ENCODE measurements at places on chromosomes 3 and 15.
A peak's percentile ranks its signal among the peaks of the same experiment; 100 is the strongest.

- peak; percentile 93 for DNase-seq
These were observed at the start of gene PLSCR2 for GRCh38 chr3:146469150-146470017. PLSCR2 (minus strand) TSS chr3:146469561; CDS start chr3:146459904, 9,657 bp downstream.

- DNase-seq = no peak
These were observed 1173.1 kb downstream of the NSUN3 start for GRCh38 chr3:95235916-95236315.

- DNase-seq = no peak
These were observed 9.4 kb upstream of the MED12L start for GRCh38 chr3:151075869-151076562.

DNA sequence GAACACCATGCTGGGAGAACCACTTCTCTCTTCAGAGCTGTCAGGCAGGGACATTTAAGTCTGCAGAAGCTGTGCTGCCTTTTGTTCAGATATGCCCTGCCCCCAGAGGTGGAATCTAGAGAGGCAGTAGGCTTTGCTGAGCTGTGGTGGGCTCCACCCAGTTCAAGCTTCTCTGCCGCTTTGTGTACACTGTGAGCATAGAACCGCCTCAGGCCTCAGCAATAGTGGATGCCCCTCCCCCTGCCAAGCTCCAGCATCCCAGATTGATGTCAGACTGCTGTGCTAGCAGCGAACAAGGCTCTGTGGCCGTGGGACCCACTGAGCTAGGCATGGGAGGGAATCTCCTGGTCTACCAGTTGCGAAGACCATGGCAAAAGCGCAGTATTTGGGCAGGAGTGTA lies 121.6 kb downstream of the NFKBIZ start:
- DNase-seq = no peak

GRCh38 chr15:59236394-59236793 lies 29.8 kb downstream of the LDHAL6B start:
- no peak for DNase-seq

- no peak for DNase-seq
These were observed 123.1 kb upstream of the UMPS start for GRCh38 chr3:124607163-124607562.

DNA sequence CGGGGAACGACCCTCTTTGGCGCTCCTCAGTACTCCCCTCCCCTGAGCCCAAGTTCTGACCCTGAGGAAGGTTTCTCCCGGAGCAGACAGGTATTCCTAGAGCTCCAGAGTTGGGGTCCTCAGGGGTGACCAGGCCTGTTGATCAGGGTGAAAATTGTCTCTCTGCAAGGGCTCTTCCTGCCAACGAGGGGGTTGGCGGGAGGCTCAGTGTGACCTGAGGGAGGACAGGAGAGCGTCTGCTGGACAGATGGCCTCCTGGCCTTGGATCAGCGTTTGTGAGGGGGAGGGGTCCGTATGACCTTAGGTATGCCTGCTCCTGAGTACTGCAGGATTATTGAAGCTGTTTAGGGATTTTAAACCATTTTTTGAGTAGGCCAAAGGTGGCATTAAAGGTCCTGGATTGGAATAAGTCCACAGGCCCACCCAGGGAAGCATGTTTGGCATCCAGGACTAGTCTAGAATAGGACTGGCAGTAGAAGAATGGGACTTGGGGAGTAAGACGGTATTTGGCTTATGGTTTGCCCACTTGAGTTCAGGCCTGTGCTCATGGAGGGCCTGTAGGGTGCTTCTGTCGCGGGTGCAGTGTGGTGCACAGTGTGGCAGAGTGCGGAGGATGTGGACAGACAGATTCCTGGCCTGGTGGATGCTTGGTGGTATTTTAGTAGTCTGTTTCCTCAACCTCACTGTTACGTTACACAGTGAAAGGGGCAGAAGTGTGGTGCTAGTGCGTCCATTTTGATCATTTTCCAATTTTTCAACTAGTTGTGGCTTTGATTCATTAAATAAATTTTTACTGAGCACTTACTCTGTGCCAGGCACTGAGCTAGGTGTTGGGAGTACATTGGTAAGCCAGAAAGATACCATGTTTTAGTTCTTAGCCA lies 959 bp downstream of the ZNF592 start:
- DNase-seq = peak; percentile 30

GRCh38 chr3:57820479-57820878 lies 64.4 kb downstream of the SLMAP start:
- DNase-seq = no peak

DNA sequence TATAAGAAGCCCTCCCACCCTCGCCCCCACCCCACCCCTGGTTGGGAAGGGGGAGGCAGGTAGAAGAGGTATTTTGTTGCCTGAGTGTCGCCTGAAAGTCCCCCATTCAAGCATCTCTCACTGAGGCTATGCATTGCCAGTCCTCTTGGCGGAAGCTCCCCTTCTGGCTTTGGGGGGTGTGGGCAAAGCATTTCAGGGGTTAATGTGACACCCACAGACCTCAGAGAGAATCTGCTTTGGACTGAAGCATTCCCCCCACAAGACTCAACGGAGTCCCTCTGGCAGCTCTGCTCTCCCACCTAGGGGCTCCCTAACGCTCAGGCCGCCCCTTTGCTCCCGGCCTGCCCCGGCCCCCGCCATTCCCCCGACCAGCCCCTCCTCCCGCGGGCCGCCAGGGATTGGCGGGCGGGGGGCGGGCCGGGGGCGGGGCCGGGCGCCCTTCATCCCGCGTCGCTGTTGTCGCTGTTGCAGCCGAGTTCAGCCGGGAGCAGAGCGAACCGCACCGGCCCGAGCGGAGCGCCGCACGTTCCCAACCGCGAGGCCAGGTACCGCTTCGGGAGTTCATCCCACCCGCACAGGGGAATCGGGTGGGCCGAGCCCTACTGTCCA lies at the start of gene SLC38A3:
Gene SLC38A3, plus strand, starts transcription at position 468 of the 609 bp plus-strand sequence. CDS start 8,929 bp downstream, outside the sequence.
- peak; percentile 46 for DNase-seq

DNA sequence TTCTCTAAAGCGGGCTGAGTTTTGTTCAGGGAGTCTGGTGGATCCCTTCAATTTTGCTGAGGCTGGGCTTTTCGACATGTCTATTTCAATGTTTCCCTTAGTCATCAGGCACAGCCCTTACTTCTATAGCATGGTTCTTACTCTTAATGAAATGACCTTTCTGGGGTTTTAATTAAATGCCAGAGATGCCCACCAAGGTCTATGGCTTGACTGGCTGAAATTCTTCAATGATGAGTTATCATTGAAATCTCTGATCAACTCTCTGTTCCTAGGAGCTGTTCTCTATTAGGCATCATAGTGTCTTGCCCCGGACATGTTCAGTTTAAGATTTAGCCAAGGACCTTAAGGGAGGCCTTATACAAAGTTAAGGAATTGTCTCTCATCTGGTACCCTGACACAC lies 33.4 kb upstream of the KBTBD12 start:
- no peak for DNase-seq

DNA sequence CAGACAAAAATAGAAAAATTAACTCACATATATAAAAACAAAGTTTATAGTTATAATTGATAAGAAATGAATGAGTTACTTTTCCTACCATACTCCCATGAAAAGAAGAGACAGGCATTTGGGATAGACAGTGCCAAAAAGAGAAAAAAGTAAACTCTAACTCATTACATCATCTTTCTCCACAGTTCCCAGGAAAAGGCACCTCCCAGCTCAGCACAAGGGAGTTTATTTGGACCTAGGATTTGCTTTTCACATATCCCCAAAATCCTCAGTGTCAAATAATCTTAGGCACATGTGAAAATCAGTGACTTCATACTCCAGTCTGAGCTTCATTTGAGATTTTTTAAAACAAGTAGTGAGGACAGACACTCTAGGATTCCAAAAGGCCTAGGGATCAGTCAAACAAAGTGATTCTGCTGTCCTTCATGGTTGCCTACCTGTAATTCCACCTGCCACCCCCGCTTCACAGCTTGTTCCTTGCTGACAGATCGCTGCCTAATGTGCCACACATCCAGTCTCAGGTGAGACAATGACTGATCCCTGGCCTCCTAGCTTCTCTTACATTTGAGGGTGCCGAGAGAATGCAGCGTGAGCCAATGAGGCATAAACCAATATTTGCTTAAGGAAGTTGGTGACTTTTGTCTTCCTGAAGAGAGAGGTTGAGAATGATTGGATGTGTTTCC lies 573.7 kb downstream of the TBL1XR1 start:
- DNase-seq = no peak

- DNase-seq = no peak
These were observed 18.3 kb downstream of the NOX5 start for GRCh38 chr15:69032703-69033373.

DNA sequence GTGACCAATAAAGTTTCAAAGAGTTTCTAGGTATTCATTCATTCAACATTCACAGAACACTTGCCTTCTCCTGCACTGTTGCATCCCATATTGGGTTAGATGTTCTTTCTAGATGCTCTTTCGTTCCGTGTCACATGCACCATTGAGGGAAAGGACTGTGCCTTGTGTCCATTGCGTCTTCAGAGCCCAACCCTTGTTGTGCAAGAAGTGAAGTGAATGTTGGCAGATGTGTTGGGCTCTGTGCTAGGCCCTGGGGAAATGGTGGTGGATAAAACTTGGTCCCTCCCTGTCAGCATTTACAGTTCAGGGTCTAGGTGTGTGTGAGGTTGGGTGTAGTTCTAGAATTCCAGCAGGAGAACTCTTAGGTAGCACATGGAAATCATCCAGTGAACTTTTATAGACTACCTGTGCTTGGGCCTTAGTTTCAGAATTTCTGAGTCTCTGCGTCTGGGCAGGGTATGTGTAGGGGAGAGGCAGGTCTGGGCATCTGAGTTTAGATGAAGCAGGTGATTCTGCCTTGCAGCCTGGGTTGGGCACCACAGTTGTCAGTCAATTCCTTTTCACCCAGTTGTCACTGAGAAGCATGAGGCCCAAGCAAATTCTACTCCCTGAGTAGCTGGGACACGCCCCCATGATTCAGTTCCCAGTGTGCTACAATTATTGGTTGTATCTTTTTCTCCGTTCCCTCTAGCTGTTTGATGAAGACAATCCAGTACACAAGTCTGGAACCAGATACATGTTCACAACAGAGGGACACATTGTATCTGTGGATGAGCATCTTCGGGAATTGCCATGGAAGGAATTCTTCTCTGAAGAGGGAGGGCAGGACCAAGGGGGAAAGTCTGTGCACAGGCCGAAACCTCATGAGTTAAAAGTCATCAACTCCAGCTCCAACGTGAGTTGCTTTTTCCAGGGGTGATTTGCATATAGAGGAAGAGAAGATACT lies 25.4 kb downstream of the EDEM1 start:
- DNase-seq = no peak

- no peak for DNase-seq
These were observed 230.3 kb upstream of the TBL1XR1 start for GRCh38 chr3:177427540-177427939.

DNA sequence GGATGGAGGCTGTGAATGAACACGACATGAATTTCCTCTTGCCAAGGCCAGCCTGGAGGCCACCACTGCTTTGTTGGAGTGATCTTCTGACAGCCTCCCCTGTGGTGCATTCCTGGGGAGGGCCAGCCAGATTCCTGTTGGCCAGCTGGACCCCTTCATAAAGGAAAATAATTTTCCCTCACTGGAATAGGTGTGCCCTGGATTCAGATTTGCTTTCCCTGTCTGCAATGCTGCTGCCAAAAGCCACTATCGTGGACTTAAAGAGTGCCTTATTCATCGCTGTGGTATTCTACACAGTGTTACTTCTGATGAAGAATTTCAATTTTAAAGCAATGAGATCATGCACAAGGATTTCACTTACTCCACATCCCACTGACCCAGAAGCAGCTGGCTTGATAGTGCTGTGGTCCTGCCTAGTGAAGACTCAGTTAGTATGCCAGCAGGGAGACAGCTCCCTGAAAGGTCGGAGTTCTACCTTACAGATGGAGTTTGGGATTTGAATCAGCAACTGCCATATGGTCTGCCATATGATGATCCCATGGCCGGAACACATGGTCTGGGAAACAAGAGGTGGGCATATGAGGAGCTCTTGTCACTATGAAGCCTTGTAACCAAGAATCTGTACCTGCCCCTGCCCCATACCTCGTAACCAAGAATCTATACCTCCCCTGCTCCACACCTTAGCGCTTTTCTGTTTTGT lies 145.2 kb downstream of the KLF13 start:
- no peak for DNase-seq

- no peak for DNase-seq
These were observed 51.5 kb downstream of the PGPEP1L start for GRCh38 chr15:98955961-98956723.

DNA sequence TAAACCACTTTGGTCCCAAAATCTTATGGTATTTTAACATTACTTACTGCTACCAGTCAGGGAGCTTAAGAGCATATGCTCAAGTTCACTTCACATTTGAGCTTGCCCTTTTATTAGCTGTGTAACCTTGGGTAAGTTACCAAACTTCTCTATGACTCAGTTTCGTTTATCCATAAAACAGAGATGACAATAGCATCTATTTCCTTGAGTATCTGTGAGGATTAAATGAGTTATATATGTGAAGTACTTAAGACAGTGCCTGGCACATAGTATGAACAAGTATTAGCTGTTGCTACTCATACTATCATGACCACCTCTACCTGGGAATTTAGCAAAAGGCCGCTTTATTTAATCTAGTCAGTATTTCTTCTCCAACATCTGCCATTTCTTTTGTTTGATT lies 5.9 kb downstream of the ATOSA start:
- DNase-seq = no peak

DNA sequence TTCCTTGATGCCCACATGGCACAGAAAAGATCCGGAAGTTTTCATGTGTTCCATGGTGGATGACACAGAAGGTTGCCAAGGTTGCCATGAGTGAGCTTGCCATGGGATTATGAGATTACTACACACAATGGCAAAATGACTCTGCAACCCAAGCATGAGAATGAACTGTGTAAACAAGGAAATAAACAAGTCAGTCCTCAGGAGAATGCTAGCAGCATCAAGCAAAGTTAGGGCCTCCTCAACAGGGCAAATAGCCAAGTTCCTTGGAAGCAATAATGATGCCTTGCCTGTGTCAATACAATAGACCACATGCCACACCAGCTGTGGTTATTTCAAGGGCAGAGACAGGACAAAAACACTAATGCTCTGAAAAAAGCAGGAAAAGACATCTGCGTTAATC lies 41.8 kb downstream of the AQR start:
- DNase-seq = no peak

DNA sequence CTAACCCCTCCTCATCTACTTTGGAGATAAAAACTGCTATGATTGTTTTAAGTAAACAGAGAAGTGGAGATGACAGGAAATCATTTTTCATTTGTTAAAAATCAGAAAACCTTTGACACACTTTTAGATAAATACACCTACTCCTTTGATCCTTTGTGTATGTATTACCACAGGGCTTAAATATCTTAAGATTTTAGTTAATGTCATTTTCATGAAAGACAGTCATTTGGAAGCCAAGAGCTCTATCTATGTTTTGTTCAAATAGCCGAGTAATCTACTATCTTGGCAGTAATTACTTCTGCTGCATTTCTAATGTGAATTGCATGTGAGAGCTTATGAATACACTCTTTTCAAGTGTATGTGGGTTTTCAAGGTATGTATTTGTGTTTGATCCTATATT lies 2.0 kb downstream of the ARPP21 start:
- no peak for DNase-seq

DNA sequence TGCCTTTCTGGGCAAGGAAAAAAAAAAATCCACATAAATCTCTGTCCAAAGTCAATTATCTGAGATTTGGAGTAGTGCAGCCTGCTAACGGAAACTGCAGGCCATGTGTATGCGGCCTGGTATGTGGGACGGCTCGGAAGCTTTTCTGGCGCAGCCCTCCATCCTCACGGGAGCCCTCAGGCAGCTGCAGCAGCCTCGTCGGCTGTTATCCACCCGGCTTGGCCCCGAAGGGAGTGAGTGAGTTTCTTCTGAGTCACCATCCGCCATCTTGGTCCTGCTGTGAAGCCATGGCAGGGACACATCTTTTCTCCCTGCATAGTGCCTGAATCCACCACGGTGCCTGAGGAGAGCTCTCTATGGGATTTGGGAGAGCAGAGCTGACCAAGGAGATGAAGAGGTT lies 62.8 kb downstream of the POLR2M start:
- DNase-seq = no peak
